Caki2 (cell line): ENCODE measurements at places on chromosomes 6 and 20. TPM values are rescaled to one million over a fixed set of nuclear protein-coding genes. Genes with fewer than 3 reads are reported as not detected.

DNA sequence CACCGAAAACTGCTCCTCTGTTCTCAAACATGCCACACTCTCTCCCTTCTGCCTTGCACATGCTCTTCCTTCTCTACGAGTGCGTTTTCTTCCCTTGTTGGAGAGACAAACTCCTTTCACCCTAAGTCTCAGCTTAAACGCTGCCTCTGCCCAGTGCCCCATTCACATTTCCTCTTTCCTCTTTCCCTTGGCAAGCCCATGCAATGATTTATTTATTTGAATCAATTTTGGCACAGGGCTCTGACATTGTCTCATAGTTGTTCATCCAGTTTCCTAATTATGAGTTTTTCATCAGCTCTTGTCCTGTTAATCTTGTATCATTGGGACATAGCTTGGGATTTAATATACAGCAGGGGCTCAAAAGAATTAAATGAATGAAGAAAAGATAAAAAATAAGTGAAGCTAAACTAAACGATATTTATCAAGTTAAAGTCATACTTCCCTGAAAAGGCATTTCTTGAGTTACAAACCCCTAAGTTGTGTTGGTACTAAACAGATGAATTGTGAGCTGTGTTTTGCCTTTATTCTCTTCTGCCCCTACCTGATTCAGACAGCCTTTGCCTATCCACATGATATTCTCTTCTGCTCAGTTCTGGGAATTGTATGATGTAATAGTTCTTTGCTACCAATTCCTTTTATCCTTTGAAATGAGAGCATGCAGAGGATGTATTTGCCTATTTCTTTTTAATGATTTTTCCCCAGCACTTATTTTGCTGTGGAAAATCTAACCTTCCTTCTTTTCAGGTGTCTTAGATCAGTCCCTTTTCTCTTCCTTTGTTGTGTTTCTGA, 704.4 kb downstream of the UTRN start:
- no peak for DNase-seq

DNA sequence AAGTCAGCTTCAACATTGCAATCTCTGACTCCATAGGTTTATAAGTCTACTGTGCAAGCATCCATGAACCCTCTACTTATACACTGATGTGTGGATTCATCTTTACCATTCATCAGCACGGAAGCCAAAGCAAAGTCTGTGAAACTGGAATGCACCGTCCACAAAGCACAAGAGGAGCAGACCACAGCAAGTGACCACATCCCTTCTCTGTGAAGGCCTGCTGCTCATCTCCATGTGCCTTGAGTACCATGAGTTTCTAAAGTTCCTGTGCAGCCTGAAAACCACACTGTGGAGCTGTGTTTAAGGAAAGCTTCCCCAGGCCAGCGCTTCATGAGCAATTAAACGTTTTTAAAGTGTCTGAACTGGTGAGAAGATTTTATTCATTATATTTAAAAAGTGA, 20.0 kb downstream of the GABRR1 start:
- no peak for DNase-seq

DNA sequence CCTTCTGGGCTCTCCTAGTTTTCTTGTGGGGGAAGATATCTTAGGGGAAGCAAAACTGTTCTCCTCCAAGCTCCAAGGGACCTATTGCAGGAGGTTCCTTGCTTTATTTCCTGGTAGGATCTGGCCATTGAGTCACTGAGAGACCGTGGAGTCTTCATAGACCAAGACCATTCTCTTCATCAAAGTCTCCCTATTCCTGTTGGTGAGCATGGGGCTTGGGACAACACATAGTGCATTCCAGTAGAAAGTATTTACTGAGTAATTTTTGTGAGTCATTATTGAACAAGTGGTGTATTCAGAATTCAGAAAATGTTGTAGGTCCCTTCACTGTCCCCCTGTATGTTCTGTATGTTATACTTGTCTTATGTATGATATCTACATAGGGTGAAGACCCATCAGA, 133.6 kb downstream of the CDH26 start:
- no peak for DNase-seq

The ULBP2 gene
- total RNA-seq = 7.1 and 8.8 TPM in 2 replicates

GRCh38 chr20:32560482-32560988, 24.6 kb downstream of the NOL4L start:
- no peak for DNase-seq

- DNase-seq = peak; percentile 22
Observed at GRCh38 chr6:34888514-34888856, 570 bp upstream of the ANKS1A start.

DNA sequence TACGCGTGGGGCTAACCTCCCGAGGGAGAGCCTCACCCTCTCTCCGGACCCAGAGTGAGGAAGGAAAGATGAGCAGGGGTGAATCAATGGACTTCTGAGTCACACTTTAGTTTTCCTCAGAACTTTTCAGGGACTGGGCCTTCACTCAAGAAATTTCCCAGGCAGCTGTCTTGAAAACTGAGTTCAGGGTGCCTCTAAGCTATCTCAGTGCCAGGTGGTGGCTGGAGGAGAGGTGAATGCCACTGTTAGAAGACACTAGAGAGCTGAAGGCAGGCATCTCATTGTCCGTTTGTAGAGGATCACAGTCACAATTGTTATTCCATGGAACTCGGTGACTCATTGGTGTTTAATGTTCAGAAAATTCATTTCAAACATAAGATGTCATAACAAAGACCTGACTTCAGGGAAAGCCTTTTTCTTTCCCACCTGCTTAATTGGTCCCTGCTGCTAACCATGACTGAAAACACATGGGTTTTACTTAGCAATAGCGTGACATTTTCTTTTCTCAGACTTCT, 5.3 kb upstream of the SERPINB6 start:
- DNase-seq = no peak

The RGL2 gene
- 38.8 and 53.7 TPM in 2 replicates for total RNA-seq

The LHFPL5 gene
- total RNA-seq = 1.0 TPM in 1 of 2 replicates, not detected in the other

DNA sequence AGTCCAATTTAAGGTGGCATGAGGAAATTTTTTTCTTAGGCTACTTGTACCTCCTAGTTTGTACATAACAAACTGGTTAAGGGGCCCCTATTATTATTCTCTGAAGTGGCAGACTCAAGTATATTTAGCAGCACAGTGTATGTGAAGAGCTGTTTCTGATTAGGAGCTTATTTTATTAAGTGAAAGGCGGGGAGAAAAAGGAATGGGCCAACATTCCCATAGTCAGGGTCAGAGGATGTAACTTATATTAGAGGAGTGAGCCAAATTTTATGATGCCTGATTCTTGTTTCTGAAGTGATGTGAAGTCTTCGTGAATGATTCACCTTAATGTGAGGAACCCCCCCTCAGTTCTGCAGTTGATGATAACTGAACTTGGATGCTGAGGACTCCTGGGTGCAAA, 2.8 kb downstream of the HECA start:
- DNase-seq = no peak

The NT5E gene
- total RNA-seq = 46.2 and 47.0 TPM in 2 replicates

DNA sequence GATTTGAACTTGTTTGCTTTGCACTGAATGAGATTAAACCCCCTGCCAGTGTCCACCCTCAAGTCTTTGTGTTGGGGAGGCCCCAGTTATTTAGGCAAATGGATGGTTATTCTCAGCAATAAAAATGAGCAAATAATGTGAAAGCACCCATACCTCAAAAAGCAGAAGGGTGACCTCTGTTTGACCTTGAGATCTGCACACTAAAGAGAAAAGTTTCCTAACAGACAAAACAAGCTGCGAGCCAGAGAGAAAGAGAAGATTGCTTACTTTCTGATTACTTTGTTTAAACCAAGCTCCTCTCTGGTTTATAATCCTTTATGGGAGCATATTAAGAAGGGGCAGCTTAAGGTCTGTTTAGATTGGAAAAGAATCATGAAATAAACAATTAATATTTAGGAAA, 30.4 kb upstream of the TRERF1 start:
- no peak for DNase-seq

DNA sequence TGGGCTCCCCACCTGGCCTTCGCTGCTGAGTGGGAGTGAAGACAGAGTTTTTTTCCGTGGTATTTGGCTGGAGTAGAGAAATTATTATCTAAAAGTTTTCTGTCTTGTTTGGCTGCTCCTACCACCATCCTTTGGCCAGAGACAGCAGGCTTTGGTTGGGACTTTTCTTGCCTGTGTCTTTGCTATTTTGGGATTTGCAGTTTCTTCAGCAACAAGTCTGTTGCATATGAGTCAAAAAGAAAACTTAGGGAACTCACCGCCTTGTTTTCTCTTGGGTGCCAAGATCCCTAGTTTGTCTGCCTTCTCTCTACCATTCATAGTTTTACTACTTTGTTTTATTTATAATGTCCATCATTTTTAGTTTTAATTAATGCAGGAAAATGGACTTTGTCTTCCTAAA, 683.8 kb downstream of the DOK5 start:
- DNase-seq = no peak

The TFAP2A gene
- 2.1 and 4.2 TPM in 2 replicates for total RNA-seq

DNA sequence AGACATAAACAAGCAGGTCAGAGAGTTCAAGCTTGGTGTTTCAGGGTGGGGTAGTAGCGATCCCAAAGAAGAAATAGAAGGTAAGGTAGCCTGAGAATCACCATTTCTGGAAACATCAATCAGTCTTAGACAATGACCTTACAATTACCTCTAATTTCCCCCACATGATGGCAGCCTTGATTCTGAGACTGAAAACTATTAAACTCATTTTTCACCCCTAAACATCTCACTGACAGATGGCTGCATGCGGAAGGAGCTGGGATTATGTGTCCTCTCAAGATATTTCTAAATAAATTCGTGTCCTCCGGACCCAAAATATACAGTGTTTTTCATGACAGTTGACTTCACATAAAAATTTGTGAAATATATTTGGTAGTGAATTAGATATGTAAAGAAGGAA, 61.0 kb downstream of the KIF6 start:
- no peak for DNase-seq

- DNase-seq = peak; percentile 26
Observed at GRCh38 chr6:70310063-70310694, 7.3 kb upstream of the COL9A1 start.

GRCh38 chr6:108804956-108805355, 43.3 kb upstream of the ARMC2 start:
- no peak for DNase-seq

The GCLC gene
- total RNA-seq = 79.2 and 103 TPM in 2 replicates

- peak; percentile 99 for DNase-seq
Observed at GRCh38 chr20:6053776-6054688, at the start of gene LRRN4. TSS of gene LRRN4 (minus strand) at chr20:6054060. CDS start at chr20:6052799, 1,261 bp downstream.

GRCh38 chr6:4327841-4328240, 192.5 kb upstream of the ECI2 start:
- DNase-seq = no peak

GRCh38 chr6:113077794-113078193, 730.7 kb downstream of the RFPL4B start:
- DNase-seq = no peak

DNA sequence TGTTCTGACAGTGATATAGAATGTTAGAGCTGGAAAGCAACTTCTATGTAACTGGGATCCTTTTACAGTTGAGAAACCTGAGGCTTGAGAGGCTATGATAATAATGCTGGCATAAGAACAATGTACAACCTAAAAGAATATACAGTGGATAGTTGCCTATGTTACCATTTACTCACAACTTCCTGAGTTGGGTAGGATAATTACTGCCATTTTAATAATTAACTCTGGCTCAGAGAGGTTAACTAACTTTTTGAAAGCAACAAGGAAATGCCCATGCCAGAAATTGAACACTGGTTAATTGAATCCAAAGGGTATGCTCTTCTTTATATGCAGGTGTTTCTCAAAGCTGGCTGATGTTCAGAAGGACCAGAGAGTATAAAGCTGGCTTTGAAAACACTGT, 530.7 kb upstream of the MAP3K7 start:
- DNase-seq = no peak

The GINS1 gene
- total RNA-seq = 14.9 and 17.1 TPM in 2 replicates
